Progenitor cell of endocrine pancreas (in vitro differentiated cells): ENCODE measurements at places on chromosomes 12 and 14. TPM values are rescaled to one million over a fixed set of nuclear protein-coding genes. Genes with fewer than 3 reads are reported as not detected.

- H3K36me3 ChIP-seq = no peaks in the 10 kb centered on the region
- peaks cover 9% of the 10 kb centered on the region for H3K27me3 ChIP-seq
- DNase-seq = no peak
- no peaks in the 10 kb centered on the region for H3K4me1 ChIP-seq
- no peak overlapping the region for H3K27ac ChIP-seq
- no peak overlapping the region for H3K4me3 ChIP-seq
Observed at GRCh38 chr12:101414533-101415119, 7.1 kb upstream of the ARL1 start.

The GCN1 gene
- total RNA-seq = 117 and 131 TPM in 2 replicates

The ANKS1B gene
- total RNA-seq = 10.1 and 14.0 TPM in 2 replicates

- no peaks in the 10 kb centered on the region for H3K36me3 ChIP-seq
- H3K27ac ChIP-seq = no peak overlapping the region
- H3K4me3 ChIP-seq = no peak overlapping the region
- H3K27me3 ChIP-seq = peaks cover 38% of the 10 kb centered on the region
- H3K4me1 ChIP-seq = no peaks in the 10 kb centered on the region
Observed at GRCh38 chr14:56774503-56774902, 35.8 kb downstream of the OTX2 start.

DNA sequence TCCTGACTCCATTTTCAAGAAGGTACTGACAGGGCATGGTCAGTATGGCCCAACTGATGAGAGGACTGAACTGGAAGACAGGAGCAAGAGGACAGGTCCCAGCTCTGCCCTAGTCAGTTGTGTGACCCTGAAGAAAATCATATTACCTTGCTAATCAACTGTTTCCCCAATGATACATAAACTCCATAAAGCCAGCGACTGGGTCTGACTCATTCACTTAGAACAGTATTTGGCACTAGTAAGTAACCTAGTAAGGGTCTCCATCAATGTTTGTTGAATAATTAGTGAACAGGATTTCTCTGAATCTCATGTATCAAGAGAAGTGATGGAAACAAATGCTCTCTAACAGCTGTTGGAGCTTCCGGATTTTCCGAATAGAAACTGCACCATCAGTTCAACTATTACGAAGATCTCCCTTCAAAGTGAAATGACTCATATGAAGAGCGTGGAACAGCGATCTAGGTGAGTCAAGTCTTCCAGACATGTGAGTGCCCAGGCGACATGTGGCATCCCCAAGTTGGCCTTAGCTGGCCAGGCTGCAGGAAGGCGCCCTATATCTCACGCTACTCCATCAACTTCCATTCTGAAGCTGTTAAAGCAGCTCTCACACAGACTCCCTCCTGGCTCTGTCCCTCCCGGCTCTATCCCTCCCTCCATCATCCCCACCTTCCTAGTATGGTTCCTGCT lies 94.5 kb downstream of the TTC7B start:
- peaks cover 28% of the 10 kb centered on the region for H3K4me1 ChIP-seq
- no peak overlapping the region for H3K27ac ChIP-seq
- no peak for DNase-seq
- no peak overlapping the region for H3K4me3 ChIP-seq
